Right hindlimb (tissue), 1 donor: ENCODE measurements at places on chromosomes 13 and 19.

- DNase-seq, result no peak
These were observed 69.8 kb downstream of the KCTD12 start for GRCh38 chr13:76816394-76816793.

DNA sequence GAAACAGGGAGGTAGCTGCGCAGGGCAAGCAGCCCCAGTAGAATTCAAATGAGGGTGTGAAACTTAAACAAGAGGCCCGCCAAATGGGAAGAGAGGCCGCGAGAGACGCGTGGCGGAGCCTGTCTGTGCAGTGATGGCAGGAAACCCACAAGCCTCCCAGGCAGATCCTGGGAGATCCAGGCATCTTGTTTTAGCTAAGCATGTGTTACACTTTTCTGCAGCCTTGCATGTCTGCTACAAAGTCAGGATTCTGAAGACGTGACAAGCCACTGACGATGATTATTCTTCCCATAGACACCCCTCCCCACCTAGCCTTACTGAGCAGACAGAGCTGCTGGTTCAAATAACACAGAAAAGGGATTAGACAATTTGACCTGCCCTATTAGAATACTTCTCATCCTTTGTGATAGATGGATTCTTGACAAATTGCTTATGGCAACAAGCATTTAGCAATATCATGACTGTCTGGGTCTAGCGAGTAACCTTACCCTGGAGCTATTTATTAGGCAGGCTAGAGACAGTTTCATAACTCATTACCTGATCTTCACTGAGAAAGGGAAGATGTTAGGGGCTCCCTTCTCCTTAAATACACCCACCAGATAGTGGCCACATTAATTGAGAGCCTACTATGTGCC is 185.2 kb upstream of the IRS2 start:
- no peak for DNase-seq

- DNase-seq, result no peak
These were observed 10.4 kb downstream of the HIPK4 start for GRCh38 chr19:40379446-40380198.

- no peak for DNase-seq
These were observed 123.8 kb downstream of the TM9SF2 start for GRCh38 chr13:99624936-99625540.

- no peak for DNase-seq
These were observed 112.8 kb downstream of the ITGBL1 start for GRCh38 chr13:101565317-101565716.

DNA sequence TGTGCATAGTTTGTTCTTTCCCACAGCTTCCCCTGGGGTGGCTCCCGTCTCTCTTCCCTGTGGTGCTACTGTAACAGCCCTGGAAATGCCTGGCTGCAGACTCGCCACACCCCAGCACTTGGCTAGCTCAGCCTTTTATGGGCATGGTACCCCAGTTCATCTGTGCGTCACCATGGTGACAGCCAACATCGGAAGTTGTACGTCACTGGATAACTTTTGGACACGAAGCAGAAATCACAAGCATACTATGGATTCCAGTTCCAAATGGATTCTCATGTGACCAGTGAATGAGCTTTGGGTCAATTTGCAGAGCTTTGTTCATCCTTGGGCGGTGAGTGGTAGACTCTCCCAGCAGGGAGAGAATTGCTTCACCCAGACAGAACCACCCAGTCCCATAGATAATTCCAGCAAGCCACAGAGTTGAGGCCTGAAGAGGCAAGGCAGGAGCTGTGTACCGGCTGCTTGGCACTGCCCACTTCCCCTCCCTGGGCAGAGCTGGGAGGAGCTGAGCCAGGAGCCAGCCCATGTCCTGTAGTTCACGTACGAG is 54.4 kb downstream of the COL4A2 start:
- DNase-seq, result peak; percentile 85

GRCh38 chr13:45717349-45717748 is 15.2 kb downstream of the CBY2 start:
- DNase-seq, result no peak

DNA sequence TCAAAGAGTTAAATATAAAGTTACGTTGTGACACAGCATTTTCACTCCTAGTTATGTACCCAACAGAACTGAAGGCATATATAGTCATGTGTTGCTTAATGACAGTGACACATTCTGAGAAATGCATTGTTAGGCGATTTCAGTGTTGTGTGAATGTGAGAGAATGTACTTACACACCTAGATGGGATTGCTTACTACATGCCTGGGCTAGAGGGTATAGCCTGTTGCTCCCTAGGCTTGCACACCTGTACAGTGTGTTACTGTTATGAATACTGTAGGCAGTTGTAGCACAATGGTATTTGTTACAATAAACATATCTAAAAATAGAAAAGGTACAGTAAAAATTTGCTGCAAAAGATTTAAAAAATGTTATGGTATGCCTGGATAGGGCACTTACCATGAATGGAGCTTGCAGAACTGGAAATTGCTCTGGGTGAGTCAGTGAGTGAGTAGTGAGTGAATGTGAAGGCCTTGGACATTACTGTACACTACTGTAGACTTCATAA is 89.2 kb downstream of the DHRS12 start:
- DNase-seq, result no peak

GRCh38 chr19:4581666-4582553 is 22.4 kb upstream of the SEMA6B start:
- no peak for DNase-seq

DNA sequence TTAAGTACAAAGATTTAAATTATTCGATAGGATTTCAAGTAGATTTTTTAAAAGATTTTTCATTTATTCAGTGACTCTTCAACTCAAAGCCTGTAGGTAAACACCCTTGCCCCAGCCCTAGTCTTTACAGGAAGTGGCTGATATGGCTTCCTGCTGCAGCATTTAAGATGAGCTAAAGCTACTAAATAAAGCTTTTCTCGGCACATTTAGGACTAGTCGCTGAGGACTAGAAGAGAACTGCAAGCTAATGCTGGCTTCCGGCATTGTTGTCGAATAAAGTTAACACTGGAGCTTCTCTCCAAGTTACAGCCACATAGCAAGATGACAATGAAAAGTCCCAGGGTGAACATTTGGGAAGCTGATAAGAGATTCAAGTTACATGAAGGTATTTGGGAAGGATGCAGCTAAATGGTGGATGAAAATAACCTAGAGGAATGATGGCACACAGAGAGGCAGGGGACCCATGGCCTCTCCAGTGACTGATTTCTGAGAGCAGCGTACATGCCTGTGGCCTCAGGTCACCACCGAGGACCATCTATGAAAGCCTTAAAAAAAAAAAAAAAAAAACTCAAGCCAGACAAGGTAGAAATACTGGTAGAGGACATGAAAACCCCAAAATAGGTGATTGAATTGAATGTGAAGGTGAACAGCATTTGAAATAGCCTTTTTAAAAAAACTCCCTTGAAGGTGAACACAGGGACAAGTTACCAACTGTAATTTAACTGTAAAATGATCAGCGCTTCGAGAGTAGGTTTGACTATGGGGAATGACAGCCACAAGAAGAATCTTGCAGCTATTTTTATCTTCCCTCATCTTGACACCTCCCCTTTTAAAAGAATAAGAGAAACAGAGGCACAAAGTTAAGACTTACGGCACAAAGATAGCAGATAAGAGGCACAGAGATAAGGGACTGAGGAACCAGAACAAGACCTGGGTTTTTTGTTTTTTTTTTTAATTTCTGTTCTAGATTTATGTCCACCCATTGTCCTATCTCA is 155.4 kb downstream of the DCT start:
- DNase-seq, result no peak

DNA sequence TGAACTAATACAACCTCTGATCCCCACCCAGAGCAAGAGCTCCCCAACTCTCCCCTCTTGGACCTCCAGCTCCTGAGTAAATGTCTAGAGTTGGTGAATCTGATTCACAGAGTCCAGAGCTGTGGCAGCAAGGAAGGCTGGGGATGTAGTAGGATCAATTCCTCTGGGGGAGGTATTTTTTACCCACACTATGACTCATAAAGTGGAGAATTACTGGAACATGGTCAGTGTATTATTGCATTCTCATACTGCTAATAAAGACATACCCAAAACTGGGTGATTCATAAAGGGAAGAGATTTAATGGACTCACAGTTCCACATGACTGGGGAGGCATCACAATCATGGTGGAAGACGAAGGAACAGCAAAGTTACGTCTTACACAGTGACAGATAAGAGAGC is 496.7 kb downstream of the EFNB2 start:
- no peak for DNase-seq

- DNase-seq, result no peak
These were observed 88.0 kb downstream of the TBC1D4 start for GRCh38 chr13:75393839-75394520.

DNA sequence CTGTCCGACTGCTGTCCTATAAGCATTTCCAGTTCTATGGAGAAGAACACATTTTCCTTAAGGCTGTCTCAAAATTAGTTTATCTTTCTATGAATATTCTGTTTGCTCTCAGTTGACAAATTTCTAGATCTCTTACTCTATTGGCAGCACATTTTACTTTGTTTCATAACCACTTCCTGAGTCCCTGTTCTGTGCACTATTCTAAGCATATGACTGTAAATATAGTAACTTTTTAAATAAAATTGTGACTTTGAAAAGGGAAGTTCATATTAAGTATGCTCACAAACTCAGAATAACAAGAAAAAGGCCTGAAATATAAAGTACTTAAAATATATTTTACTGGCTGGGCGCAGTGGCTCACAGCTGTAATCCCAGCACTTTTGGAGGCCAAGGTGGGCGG is 56.5 kb upstream of the HTR2A start:
- no peak for DNase-seq

GRCh38 chr19:8324186-8325050 is 3.1 kb downstream of the RPS28 start:
- DNase-seq, result no peak

DNA sequence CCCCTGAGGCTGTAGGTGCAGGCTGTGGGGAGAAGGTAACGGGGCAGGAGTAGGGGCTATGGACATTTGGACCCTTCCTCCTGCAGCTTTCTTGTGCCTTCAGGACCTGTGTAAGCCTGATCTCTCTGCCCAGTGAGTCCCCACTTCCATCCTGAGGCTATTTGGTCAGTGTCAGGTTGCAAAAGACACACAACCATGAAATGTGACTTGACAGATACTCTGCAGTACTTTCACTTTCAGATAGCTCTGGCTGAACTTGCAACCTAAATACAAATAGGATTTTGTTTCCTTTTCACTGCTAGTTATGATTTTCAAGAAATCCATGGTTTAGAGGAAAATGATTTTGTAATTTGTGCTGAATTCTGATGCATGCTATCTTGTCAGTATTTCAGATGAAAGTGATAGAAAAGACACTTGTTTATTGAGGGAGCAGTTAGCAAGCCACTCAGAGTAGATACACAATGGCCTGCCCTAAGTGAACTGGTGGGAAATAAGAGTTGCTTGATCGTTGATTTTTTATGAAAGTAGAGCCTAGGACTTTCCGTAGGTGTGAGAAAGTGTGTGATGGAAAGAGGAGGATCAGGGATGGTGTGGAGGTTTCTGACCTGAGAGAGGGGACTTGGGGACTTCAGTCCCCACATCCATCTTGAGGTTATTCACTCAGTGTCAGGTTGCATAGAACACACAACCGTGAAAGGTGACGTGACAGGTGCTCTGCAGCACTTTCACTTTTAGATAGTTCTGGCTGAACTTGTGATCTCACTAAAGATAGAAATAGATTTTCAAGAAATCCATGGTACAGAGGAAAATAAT is 18.1 kb upstream of the EID2 start:
- DNase-seq, result no peak

- no peak for DNase-seq
These were observed 18.4 kb downstream of the MAG start for GRCh38 chr19:35310331-35310730.

GRCh38 chr19:45074744-45075300 is 1.5 kb downstream of the ZNF296 start:
- DNase-seq, result no peak

DNA sequence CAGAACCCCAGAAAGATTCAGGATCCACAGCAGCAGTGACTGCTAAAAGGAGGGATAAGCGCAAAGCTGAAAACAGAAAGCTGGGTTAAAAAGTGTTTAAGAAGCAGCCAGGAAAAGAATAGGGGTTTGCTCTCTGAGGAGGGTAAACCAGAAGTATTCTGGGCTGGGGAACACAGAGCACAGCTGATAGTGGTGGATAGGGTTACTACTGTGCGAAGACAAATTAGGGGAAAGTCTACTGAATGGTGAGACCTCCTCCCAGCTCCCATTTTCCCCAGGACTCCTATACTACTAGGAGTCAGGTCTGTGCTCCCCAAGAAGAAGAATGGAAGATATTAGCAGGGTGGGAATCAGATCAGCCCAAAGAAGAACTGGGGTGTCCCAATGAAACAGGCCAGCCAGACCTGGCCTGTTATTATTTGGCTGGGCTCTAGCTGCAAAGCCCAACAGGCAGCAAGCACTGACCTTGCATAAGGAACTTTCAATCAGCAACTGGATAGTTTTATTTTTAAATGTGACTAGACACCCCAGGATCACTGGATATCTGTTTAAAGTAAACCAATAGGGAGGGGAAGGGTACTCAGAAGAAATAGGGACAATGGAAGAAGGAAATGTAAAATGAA is 43.5 kb upstream of the SERTM1 start:
- DNase-seq, result peak; percentile 44

GRCh38 chr13:59236309-59236919 is 927.3 kb downstream of the DIAPH3 start:
- no peak for DNase-seq

DNA sequence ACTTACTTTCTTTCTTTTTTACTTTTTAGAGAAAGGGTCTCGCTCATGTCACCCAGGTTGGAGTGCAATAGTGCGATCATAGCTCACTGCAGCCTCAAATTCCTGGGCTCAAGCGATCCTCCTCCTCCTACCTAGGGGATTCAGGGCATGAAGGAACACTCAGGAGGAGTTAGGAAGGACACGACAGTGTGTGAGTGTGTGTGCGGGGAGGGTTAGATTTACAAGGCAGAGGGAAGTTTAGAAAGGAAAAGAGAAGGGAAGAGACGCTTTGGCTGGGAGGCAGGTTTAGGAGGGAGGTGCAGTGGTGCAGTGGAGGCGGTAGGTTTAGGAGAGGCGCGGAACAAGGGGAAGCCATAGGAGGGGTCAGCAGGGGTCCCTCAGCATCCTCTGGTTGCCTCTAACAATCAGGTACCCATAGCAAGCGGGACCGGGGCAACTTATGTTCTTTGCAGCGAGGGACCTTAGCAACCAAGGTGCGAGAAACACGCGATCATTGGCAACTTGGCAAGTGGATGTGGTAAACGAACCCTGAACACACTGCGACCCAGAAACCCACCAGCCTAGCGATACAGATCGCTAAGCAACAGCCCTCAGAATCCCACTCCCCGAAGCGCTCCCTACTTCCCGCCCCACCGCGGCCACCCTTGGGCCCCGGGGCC is 501 bp downstream of the SIRT2 start:
- DNase-seq, result no peak
